ENCODE measurements at places on chromosomes 2 and 18.
A peak's percentile ranks its signal among the peaks of the same experiment; 100 is the strongest.

- DNase-seq, result no peak
These were observed 4.9 kb downstream of the ZAP70 start for GRCh38 chr2:97718051-97718882.

- no peak for DNase-seq
These were observed 3.0 kb downstream of the TGIF1 start for GRCh38 chr18:3452750-3453539.

DNA sequence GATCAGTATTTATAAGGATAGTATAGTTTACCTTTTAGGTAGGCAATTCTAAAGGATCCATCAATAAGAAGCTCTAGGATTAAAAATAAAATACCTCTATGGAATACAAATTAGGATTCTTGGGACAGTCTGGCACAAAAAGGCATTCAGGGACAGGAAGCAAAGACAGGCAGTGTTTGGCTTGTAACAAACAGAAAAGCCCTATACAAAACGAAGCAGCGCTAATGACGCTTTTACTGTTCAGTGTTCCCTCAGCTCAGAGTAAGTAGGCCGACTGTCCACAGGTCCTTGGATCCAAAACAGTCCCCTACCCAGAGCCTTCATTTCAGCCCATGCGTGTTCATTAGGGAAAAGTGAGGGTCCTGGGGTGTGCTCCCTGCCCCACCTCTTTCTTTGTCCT is 236.3 kb downstream of the AGPS start:
- DNase-seq, result no peak

DNA sequence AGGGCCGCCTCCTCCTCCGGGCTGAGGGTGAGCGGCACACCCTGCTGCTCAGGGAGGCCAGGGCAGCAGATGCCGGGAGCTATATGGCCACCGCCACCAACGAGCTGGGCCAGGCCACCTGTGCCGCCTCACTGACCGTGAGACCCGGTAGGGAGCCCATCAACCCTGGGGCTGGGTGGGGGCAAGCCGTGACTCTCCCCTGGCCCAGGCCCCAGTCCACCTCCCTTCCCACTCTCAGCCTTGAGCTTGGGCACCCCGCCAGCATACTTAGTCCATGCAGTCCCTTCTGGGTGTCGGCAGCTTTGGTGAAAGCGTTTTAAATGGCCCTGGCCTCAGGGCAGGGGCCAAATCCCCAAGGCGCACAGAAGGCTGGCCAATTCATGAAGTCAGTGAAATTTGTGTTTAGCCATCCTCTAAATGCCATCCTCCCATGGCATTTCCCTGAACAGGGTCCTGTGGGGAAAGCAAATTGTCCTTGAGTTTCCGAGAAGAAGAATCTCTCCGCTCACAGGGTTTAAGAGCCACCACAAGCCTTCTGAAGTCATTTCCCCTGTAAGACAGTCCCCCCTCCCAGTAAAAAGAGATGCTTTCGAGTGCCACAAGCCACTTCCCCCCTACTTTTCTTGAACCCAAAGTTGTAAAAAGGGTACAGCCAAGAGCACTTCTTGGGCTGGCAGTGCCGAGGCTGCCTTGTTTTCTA is 17.2 kb downstream of the SPEG start:
- DNase-seq, result peak; percentile 66

GRCh38 chr2:51153236-51153635 is 121.3 kb upstream of the NRXN1 start:
- peak; percentile 59 for DNase-seq

DNA sequence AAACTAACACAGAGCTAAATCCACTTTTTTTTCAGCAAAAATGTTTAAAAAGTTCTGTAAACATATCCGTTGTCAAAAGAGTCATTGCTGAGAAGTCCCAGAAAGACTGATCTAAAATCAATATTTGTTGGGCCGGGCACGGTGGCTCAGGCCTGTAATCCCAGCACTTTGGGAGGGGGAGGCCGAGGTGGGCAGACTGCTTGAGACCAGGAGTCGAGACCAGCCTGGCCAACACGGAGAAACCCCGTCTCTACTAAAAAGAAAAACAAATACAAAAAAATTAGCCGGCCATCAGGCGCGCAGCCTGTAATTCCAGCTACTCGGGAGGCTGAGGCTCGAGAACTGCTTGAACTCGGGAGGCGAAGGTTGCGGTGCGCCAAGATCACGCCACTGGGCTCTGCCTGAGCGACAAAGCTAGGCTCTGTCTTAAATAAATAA is 1.4 kb downstream of the OLA1 start:
- DNase-seq, result no peak

GRCh38 chr2:173656086-173656485 is 301.4 kb downstream of the CDCA7 start:
- no peak for DNase-seq

DNA sequence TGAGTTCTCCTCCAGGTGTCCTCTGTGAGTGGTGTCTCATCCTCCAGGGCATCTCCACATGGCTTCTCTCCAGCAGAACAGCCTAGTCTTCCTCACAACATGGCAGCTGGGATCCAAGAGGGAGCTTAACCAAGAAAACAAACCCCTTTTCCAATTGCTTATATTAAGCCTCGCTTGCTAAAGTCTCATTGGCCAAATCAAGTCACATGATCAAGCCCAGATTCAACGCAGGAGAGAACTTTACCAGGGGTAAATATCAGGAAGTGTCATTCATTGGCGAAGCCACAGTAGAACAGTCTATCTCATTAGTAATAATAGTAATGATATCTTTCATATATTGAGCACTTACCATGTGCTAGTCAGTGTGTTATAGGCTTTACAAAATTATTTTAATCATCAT is 53.1 kb downstream of the CDC42EP3 start:
- DNase-seq, result no peak

- peak; percentile 88 for DNase-seq
These were observed 909 bp downstream of the TMEM87B start for GRCh38 chr2:112055730-112056625.

DNA sequence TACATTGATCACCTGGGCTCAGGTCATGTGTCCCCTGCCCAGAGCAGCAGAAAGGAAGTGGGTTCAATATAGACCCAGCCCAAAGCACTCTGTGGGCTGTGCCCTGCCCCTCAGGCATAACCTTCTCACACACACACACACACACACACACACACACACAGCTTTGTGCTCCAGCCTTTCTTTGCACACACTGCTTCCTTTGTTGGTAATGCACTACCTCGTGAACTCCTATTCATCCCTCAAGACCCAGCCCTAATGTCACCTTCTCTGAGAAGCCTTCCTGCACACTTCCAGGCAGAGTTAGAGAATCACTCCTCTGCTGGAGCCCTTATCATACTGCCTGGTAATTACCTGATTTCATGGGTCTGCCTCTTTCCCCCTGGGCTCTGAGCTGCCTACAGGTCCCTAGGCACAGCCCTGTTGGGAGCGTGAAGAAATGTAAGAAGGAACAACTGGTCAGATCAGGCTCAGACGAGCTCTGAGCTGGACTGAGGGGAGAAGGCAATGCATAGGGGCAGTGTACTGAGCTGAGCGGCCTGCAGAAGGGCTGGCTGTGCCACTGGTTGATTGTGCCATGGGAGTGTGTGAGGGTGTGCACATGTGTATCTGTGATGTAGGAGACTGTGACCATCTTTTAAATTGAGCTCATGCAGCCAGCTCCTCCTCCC is 210.3 kb downstream of the GLI2 start:
- DNase-seq, result no peak

DNA sequence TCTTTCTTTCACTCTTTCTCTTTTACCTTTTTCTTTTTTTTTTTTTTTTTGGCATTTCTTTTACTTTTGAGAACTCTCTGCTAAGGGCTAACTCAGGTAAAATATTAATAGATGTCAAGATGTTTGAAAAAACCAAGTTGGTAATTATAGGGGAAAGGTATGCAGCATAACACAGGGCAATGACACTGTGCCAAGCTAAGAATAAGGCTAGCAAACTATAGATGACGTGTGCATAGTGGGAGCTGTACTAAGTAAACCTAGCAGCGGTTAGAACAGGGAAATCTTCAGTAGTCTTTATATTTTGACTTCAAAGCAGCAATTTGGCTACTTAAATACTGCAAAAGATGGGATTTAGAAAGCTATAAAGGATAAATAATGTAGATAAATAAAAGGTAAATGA is 415.4 kb upstream of the RGPD4 start:
- no peak for DNase-seq

DNA sequence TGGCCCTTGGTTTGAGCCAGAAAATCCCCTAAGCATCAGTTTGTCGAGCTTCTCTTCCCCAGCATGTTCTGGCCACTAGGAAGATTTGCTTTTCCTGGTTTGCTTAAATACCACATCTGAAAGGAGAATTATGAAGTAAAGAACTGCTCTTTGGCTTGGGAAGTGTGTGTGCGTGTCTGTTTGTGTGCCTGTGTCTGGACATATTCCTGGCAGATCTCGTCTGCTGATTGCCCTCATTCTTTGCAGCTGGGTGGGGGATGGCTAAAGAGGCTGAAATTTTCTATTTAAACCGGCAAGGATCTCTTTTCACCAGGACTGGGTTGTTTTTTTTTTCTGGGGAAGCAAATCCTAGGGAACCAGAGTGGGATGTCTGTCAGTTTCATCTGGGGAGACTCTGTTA is 57.3 kb upstream of the MBOAT2 start:
- DNase-seq, result no peak

GRCh38 chr2:234861841-234862735 is 89.7 kb upstream of the SH3BP4 start:
- no peak for DNase-seq

GRCh38 chr2:38409156-38410102 is 32.4 kb upstream of the ATL2 start:
- DNase-seq, result no peak

DNA sequence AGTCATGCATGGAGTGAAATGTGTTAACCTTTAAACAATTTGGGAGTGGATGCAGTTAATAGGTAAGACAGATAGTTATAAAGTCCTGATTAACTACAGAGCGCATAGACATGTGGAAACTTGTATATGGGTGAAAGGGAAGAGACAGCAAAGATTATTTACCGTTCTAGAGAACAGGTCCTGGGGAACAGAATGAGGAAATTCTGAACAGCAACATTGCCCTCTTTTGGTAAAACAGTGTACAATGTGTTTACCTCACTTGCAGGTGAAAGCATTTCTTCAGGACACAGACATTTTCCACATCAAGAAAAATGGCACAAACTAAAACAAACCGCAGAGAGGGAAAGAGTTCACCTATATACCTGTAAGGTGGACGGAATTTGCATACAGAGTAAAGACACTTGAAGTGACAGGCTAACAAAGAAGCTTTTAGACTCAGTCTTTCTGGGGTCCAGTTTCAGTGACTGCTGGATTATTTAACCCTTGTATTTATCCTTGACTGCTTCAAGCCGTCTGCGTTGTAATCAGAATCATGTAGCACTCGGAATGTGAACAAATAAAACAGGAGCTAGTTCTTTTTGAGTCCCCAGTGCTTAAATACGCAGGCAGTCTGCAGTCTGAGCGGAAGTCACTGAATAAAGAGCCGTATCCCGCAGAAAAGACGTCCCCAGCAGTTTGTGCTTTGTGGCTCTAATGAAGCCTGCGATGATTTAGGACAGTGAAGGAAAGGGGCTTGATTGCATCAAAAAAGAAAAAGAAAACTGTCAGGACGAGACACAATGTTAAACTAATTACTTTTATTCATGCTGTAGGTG is 364.8 kb upstream of the GALNT5 start:
- peak; percentile 24 for DNase-seq

DNA sequence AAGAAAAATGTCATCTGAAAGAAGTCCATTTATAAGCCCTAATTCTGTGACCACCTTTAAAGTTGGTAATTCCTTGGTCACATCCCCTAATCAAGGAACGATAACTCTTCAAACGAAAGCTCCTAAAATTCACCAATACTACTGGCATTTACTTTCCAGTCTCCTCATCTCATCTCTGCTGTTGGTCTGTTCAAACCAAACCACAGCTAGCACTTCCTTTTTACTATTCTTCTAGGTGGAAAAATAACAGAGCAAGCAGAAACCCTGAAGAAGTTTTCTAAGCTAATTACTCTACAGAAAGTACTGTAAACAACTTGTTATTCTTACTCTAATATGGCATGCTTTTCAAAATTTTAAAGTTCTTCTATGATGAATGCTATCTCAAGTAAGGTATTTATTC is 21.6 kb downstream of the TIA1 start:
- no peak for DNase-seq

- DNase-seq, result no peak
These were observed 424.2 kb downstream of the TSN start for GRCh38 chr2:122179492-122180165.

GRCh38 chr18:69951182-69951581 is 3.5 kb upstream of the CD226 start:
- DNase-seq, result peak; percentile 61

- peak; percentile 43 for DNase-seq
These were observed 21.7 kb downstream of the ZDBF2 start for GRCh38 chr2:206296128-206296527.
